Suppressor macrophage (primary cell): ENCODE measurements at places on chromosomes 11 and 22.

- DNase-seq = no peak
Measured at GRCh38 chr11:64658265-64658664, 64.7 kb downstream of the NRXN2 start.

DNA sequence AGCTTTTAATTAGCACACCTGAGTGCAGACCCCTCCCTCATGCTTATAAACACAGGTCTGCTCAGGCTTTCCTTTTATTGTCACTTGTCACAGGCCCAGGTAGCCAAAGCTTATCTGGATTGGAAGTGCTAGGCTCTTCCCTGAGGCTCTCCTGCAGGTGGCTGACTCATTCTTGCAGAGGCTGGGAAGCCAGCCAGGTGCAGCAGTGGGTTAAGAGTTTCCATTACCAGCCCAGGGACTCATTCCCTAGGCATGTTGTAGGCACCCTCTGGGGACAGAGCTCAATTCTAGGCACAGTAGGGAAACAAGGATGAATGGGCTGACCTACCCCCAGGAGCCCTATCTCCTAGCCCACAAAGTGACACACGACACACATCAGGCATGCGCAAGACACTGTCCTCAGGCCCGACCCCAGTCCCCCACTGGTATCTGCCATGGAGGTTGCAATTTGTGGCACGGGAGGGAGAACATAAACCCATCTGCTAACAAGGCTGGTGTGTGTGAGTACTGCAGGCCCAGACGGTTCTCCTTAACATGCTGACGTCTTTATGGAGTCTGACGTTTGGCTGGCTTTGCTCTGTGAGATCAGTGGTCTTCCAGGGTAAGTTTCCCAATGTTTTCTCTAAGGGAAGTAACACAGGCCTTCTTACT, 94.2 kb downstream of the ABTB2 start:
- DNase-seq = no peak

- DNase-seq = peak; percentile 48
Measured at GRCh38 chr22:17794726-17795542, 20.7 kb upstream of the BID start.

DNA sequence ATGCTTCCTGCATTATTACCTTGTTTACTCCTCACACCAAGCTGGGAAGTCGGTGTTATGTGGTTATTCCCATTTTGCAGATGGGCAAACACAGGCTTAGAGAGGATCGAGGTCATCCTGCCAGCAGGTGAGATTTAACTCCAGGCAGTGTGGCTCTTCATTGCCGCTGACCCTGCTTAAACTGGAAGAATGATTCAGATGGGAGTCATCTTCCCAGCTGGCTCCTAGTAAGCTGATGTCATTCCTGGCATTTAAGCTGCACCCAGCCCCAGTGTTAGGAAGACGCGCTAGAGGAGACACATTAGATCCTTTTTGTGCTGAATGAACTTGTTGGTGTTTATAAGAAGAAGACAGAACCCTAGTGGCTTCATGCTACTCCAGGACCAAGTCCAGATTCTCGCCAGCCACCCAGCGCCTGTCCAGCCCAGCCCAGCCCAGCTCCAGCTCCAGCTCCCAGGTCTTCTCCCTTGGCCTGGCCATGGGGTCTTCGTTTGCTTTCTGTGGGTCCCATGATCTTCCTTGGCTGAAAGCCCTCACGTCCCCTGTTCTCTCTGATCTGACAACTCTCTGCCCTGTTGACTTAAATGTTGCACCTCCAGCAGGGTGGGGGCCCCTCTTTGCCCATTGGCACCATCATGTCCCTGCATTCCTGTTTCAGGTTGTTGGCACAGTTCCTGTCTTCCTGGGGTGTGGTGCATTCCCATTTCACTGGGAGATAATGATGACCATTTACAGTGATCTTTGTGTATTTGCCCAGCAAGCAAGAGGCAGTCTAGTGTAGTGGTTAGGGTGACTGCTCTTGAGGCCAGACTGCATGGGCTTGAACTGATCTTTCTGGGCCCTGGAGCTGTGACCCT, 13.6 kb downstream of the PARVB start:
- peak; percentile 80 for DNase-seq

- DNase-seq = no peak
Measured at GRCh38 chr11:31968461-31969358, 122.2 kb upstream of the RCN1 start.

DNA sequence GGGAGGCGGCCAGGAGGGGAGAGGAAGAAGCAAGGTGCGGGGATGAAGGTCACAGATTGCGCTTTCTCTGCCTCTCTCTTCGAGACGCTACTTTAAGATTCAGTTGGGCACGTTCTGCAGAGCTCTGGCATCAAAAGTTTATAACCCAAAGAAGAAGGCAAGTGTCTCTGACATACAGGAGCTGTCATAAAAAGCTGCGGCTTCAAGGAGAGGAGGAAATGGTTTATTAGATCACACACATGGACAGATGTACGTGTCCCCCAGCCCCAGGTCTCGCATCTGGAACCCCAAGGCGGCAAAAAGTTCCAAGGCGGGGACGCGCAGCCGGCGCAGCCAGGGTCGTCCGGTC, 589.0 kb downstream of the OPCML start:
- no peak for DNase-seq

GRCh38 chr11:34168642-34169420, 63.4 kb downstream of the NAT10 start:
- DNase-seq = no peak

GRCh38 chr11:9150501-9150900, 59.1 kb upstream of the SCUBE2 start:
- no peak for DNase-seq

- DNase-seq = no peak
Measured at GRCh38 chr11:102539567-102539966, 9.0 kb upstream of the MMP7 start.

DNA sequence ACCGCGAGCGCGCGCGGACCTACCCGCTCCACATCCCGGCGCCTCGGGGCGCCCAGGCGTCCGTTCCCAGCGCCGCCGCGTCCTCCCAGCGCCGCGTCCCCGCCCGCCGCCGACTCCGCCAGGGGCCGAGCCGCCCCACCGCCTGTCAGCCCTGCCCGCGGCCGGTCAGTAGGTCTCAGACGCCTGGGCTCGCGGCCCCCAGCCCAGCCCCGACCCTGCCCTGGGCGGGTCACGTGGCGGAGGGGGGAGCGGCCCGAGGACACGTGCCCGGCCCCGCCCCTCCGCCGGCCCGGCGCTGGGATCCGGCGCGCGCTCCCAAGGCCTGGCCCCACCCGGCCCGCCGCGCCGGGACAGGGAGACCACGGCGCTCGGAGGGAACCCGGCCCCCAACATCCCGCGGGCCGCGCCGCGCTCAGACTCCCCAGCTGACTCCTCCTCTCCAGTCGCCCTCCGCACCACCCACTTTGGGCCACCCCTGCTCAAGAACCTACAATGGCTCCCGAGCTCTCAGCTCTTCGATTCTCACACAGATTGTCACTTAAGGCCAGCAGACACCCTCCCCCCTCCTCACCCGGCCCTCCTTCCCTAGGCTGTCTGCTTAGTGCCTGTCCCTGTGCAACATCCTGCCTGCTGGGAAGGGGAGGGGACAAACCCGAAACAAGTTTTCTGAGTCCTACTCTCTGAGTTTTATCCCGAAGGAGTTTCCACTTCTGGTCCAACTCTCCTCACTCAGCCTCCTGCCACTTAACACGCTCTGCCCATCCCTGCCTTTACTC, at the start of gene RAB3IL1:
RAB3IL1 (minus strand) TSS at position 233 of the 776 bp plus-strand sequence; CDS start at position 34, 199 bp downstream.
- DNase-seq = peak; percentile 57

DNA sequence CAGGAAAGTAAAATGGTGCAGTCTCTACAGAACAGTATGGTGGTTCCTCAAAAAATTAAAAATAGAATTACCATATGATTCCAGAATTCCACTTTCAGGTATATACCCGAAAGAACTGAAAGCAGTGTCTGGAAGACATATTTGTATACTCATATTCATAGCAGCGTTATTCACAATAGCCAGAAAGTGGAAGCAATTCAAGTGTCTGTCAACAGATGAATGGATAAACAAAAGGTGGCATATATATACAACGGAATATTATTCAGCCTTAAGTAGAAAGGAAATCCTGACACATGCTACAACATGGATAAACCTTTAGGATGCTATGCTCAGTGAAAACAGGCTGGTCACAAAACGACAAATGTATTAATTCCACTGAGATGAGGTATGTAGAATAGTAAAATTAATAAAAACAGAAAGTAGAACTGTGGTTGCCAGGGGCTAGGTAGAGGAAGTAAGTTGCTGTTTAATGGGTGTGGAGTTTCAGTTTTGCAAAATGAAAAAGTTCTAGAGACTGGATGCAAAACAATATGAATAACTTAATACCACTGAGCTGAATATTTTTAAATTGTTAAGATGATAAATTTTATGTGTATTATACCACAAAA, 14.5 kb downstream of the SAA1 start:
- DNase-seq = no peak

DNA sequence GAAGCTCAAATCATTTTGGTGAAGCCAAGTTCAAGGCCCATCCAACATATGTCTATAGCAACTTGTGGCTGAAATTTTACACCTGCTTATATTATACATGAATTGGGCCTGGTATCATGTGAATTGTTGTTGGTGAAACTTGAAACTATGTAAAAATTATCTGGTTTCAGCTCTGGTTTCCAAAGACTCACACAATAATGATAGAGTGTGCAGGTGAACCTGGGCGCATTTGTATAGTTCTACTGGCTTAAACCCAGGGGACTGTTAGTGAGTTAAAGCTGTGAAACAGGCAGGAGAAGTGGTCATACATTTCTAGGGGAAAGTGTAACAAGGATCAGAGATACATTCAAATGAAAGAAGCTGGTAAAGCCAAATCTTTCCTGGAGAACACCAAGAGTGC, 627.3 kb downstream of the METTL15 start:
- no peak for DNase-seq

DNA sequence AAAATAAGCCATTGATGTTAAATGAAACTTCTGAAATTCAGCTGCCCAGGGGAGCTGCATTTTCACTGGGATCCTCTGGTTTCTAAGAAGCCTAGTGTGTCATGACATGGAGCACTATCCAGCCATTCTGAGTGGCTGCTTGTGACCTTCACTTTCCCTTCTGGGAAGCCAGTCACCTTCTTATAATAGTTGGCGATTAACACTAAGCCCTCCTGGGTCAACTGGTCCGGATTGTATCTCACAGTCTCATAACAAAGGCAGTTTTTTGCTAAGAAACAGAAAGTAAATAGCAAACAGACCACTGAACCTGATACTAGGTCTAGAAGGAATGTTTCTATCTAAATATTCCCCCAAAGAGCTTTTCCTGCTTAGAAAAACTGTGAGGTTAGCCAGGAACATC, 7.9 kb downstream of the CSRP3 start:
- DNase-seq = no peak

GRCh38 chr11:62545437-62546243, 966 bp downstream of the AHNAK start:
- peak; percentile 94 for DNase-seq

DNA sequence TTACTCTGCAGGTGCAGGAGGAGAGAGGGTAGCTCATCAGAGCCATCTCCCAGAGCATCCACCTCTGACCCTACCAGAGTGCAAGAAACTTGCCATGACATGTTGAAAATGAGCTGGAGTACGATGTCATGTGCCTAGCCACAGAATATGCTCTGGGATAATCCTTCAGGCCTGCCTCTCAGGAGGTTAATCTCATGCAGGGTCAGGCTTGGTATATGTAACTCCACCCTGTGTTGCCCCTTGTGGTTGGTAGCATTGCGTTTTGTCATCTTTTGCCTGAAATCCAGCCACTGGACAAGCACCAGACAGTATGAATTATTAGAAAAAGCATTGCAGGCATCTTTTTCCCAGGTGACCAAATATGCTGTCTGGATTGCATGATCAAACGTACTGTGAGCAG, 36.2 kb downstream of the CNTF start:
- DNase-seq = no peak

DNA sequence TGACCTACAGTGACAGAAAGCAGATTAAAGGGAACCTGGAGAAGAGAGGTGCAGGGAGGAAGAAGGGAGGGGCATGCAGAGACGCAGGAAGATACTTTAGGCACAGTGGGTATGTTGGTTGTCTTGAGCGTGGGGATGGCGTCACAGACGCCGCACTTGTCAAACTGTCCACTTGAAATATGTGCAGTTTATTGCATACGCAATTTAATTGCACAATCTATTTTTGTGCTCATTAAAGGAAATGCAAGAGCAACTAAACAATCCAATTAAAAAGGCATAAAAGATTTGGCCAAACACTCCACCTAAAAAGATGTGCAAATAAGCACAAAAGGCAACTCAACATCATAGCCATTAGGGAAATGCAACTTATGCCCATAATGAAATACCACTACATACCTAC, 16.8 kb downstream of the GNB1L start:
- no peak for DNase-seq

DNA sequence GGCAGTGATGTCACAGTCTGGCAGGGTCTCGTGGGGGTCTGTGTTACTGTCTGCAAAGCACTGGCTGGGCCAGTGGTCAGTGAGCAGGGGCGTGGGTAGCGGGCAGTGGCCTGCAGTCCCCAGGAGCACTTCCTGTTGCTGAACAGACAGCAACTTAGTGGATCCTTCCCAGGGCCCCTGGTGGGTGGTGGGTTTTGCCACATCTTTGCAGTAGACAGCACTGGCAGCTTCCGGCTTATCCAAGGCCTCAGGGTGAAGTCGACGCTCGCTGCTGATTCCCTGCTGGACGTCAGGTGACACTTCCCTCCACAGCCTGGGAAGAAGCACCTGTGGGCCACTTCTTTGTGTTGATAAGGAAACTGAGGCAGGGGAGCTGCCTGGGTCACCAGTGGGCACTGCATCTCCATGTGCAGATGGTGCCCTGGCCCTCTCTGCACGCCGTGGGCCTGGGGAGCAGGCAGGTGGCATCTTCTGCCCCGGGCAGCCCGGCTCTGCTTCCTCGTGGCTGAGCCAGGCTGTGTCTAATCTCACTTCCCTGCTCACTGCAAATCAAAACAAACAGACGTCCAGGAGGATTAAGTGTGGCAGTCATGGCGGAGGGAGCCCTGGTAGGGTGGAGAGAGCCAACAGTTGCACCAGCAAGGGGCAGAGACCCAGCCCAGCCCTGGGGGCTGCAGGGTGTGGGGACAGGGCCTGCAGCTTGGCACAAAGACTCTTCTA, 79.8 kb downstream of the KCNQ1 start:
- peak; percentile 28 for DNase-seq

- DNase-seq = peak; percentile 74
Measured at GRCh38 chr22:38973289-38974169, 8.6 kb upstream of the APOBEC3B start.

DNA sequence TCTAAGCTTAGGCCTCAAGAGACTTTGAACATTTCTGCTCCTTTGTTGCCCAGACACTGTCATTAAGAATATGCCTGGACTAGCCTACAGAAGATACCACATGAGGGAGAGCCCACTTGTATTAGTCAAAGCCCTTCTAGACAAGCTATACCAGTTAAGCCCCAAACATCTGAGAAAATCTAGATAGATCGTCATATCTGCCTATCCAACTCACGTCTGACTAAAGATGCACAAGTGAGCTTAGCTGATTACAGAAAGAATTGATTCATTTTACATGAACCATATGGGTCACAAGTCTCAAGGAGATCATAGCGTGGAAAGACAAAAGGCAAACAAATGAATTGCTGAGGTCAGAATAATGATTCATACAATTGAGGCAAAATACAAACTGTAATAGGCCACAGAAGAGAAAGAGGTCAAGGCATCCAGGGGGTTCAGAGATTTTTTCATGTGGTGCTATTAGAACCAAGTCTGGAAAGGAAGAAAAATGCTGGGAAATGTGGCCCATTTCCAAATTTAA, 1155.5 kb upstream of the TENM4 start:
- no peak for DNase-seq
